Esophagus squamous epithelium (tissue), 5 donors: ENCODE measurements at places on chromosomes 1 and 21.
A peak's percentile ranks its signal among the peaks of the same experiment; 100 is the strongest.

DNA sequence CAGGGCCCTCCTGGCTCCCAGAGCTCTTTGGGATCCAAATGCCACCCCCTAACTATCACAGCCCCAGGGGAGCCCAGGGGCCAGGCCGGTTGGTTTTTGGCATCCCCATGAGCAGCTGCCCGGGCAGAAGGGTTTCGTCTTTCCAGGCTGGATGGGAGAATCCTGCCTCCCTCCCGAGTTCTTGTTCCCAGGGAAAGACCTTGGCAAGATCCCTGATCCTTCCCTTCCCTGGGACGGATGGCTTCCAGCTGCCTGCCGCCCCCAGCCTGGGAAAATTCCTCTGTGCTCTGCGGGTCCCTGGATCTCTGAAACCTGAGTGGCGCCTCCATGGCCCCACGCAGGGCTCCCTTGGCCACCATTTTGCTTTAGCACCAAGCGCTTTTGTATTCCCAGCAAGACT is 55.6 kb downstream of the TAS1R2 start:
- DNase-seq = no peak

DNA sequence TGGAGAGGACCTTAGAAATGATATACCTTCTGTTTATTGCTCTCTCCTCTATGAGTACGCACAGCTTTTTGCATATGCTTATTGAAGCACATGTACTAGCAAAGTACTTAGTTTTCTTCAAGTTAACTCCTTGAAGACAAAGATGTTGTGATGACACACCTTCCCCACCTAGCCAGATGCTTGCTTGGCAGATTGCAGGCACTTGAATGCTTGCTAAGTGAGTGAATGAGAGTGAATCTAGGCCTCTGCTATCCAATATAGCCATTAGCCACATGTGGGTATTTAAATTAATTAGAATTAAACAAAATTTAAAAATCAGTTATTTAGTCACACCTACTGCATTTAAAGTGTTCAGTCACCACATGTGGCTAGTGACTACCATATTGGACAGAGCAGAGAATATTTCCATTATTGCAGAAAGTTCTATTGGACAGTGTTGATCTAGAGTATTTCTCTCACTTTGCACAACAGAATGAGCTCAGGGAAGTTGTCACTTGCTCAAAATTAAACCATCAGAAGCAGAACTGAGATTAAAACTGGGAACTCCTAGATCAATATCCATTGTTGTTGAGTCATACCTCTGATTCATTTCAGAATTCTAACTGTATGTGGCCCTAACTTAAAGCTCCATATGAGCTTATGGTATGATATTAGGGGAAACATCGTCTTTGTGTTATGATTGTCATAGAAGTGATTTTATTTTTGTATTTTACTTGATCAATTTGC is 8.6 kb upstream of the EEIG2 start:
- no peak for DNase-seq

GRCh38 chr21:38241029-38241740 is 15.6 kb upstream of the KCNJ15 start:
- DNase-seq = no peak

DNA sequence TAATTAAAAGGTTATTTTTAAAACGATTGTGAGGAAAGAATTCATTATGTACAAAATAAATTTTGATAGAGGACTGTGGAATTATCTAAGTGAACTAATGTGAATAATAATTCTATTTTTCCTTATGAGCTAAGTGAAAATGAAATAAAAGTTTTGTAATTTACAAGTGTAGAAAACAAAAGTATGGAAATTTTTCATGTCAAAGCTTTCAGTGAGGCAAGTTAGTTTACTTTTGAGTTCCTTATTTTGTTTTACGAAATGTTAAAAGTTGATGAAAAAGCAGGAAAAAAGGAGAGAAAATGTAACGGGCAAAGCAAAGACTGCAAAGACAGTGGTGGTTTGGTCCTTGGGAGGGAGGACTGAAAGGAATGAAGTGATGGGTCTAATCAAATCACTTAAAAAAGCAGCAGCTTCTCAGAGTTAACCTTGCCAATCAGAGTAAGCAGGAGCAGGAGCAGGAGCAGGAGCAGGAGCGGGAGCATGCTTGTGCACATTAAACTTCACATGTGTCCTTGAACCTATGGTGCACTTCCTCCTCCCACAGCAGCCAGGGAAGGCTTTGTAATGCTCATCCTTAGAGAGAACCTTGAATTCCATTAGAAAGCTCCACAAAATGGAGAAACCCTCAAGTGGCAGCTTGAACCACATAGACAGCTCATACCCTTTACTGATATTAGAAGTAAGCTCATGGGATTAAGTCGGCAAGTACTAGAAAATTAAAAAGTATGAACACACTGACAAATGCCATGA is 133.4 kb downstream of the LHX4 start:
- no peak for DNase-seq

GRCh38 chr1:226627050-226627755 is 78.6 kb downstream of the STUM start:
- no peak for DNase-seq

GRCh38 chr1:25904943-25905679 is 1.1 kb downstream of the STMN1 start:
- peak; percentile 69 for DNase-seq

DNA sequence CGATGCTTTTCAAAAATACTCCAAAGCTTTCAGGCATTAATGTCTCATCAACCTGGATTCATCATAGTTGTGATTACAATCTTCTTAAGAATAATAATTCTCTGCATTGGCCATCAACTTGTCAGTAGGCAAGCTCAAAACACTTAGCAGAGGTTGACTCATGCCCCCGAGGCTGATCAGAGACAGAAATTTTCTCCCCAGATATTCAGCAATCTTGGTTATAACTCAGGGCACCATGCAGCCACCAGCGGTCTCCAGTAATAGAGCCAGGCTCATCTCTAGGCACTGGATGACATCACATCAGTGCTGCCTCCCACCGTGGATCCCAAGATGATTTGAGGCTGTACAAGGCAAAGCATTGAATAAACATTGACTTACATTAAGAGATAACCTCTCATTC is 14.3 kb upstream of the IFFO2 start:
- DNase-seq = no peak

GRCh38 chr1:173856903-173857302 is 10.9 kb downstream of the GAS5 start:
- DNase-seq = no peak

DNA sequence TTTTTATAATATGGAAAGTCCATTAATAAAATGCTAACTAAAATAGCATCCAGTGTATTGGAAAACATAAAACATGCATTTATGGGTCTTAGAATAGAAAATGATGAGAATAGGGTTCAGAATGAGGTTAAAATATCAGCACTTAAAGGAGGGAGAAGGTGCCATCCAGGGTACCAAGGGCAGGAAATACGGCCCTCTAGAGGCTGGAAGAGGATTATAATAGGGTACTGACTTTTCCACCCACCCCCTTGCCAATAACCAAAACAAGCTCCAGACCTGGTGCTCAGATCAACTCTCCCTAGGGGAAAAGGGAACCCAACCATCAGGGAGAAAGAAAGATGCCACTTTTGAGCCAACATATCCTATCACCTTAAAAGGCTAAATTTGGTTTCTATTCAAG is 26.7 kb downstream of the ASTN1 start:
- DNase-seq = no peak

DNA sequence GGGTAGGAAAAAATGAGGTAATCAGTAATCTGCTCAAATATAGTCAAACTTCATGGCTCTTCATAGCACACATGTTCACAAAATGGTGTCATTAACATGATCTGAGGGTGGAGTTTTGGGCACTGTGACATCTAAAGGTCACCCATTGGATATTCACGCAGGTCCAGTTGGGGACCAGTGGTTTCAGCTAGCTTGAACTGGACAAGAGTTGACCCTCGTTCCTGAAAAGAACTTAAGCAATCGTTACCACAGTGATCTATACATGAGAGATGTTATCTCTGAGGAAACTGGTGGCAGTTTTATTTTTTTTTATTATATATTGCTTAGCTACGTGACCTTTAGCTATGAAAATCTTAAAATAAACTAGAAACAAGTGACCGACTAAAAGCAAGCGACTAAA is 3.0 kb upstream of the OR2C3 start:
- DNase-seq = no peak

DNA sequence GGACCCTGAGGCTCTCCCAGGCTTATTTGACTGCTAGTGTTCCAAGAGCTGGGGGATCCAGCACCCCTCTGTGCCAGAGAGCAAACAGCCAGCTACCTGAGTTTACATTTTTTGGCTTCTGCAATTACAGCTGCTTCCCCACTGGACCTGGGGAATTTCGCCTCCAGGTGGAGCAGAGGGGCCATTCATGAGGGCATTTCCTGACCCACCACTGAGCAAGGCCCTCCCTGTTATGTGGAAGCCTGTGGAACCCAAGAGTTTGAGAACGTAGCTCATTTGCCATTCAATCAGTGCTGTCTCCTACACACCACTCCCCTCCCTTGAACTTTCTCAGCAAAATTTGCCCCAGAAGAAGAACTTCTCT is 42.7 kb upstream of the TMEM51 start:
- no peak for DNase-seq

DNA sequence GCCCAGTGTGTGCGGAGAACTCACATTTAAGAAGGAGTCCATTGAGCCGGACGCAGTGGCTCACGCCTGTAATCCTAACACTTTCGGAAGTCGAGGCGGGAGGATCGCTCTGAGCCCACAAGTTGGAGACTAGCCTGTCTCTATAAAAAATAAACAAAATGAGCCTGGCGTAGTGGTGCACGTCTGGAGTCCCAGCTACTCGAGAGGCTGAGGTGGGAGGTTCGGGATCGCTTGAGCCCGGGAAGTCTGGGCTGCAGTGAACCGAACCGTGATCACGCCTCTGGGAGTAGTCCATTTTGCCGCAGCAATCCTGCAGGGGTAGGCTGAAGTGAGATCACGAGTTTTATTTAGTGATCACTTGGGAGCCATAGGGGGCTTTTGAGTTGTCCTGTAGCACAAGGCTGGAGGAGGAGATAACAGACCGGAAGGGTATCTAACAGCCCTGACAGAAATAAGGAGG is 497 bp upstream of the FUCA1 start:
- no peak for DNase-seq

DNA sequence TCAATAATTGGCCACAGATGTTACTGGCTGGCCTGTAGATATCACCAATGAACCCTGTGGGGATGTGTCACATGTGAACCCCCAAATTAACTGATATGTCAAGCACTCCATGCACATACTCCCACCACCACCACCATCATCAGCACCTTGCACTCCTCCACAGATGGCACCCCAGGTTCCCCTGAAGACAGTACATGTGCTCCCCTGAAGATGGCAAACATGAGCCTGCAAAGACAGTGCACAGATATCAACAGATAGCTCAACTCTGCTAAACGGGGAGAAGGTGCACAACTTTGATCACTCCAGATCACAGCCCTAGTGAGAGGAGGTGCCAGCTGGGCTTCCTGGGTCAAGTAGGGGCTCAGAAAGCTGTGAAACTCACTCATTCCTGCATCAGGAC is 74.4 kb downstream of the CLCA4 start:
- DNase-seq = no peak

- DNase-seq = no peak
Measured at GRCh38 chr1:53107570-53108322, 34.7 kb downstream of the SLC1A7 start.

GRCh38 chr1:25556132-25556670 is 12.8 kb downstream of the LDLRAP1 start:
- DNase-seq = no peak

- DNase-seq = no peak
Measured at GRCh38 chr1:191993549-191993948, 164.7 kb upstream of the RGS18 start.

GRCh38 chr21:34320011-34320410 is 43.8 kb upstream of the KCNE2 start:
- no peak for DNase-seq

GRCh38 chr21:33396951-33397350 is 6.3 kb upstream of the IFNGR2 start:
- DNase-seq = no peak

- DNase-seq = no peak
Measured at GRCh38 chr1:154157520-154158306, 2.8 kb upstream of the NUP210L start.

- DNase-seq = no peak
Measured at GRCh38 chr1:198845851-198846250, 207.0 kb downstream of the PTPRC start.

GRCh38 chr1:152125834-152126443 is 10.7 kb upstream of the TCHH start:
- no peak for DNase-seq

DNA sequence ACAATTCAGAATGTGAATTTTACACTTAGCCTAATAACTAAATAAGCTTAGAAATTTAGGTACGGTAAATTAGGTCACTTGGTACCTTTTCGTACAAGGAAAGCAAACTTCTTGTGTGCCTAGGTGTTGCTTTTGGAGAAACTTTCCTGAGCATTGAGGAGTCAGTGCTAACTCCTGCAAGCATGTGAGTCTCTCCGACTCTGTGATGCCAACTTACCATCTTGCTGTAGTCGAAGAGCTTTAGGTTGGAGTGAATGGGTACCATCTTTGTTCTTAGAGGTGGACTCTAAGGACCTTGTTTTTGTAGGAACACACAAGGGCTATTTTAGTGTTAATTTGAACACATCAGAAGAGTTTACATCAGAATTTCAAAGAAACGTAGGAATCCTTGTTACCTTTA is 688.9 kb downstream of the USP25 start:
- no peak for DNase-seq

GRCh38 chr1:229221106-229222019 is 49.5 kb upstream of the RAB4A start:
- DNase-seq = no peak

- DNase-seq = no peak
Measured at GRCh38 chr1:160419150-160419837, 18.9 kb downstream of the VANGL2 start.

GRCh38 chr1:101064697-101065096 is 39.1 kb upstream of the DPH5 start:
- no peak for DNase-seq

DNA sequence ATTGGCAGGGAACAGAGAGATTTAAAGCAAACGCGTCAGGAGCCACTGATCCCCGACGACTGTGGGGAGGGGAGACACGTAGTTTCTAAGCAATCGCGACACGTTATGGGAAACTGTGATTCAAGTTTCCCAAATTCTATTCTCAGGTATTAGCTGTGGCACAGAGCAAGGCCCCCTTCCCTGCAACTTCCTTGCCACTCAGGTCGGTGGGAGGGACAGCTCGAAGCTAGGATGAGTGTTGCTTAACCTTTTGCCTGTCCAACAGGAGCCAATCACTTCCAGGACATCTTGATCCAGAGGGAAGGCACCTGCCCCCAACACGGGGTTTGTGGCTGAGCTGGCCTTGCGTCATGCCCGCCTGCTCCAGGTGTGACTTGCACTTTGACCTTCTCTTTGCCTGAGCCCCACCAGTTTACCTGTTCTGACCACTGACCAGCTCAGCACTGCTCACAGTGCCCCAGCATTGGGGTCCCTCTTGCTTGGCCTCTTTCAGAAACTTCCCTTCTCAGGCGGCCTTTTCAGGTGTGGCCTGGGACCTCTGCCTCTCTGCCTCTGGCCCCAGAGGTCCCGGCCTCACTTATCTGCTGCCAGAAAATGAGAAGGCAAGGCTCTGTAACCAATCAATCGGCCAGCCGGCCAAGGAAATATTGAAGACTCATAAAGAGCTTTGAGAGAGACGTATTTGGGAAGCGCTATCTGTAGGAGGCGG is 24.6 kb downstream of the TEX35 start:
- no peak for DNase-seq

- DNase-seq = no peak
Measured at GRCh38 chr1:218336328-218336727, 8.8 kb upstream of the TGFB2 start.
